ENCODE measurements at places on chromosomes 12 and 14. TPM values are rescaled to one million over a fixed set of nuclear protein-coding genes. Genes with fewer than 3 reads are reported as not detected.

- H3K4me3 ChIP-seq = no peak overlapping the region
- peak; percentile 15 for DNase-seq
- H3K36me3 ChIP-seq = no peaks in the 10 kb centered on the region
- H3K4me1 ChIP-seq = no peaks in the 10 kb centered on the region
- H3K27ac ChIP-seq = no peak overlapping the region
- H3K27me3 ChIP-seq = no peaks in the 10 kb centered on the region
These were observed 383.8 kb downstream of the PCNX1 start for GRCh38 chr14:71290960-71291466.

DNA sequence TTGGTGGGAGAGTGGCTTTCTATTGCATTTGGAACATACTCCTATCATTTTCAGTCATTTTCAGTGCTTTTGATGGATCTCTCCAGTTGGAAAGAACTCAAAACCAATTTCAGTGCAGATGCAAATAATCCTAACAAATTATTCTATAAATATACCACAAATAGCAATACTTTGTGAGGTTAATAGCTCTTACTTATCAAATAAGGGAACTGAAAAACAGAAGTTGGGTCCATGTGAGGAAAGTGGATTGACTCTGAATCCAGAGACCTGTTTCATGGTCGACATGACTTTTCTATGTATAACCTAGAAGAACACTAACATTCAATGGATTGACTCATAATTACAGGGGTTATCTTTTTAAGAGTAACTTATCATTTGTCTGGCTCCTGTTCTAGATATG lies 248.6 kb downstream of the EGLN3 start:
- peaks cover 21% of the 10 kb centered on the region for H3K27me3 ChIP-seq
- DNase-seq = no peak
- no peaks in the 10 kb centered on the region for H3K4me1 ChIP-seq

DNA sequence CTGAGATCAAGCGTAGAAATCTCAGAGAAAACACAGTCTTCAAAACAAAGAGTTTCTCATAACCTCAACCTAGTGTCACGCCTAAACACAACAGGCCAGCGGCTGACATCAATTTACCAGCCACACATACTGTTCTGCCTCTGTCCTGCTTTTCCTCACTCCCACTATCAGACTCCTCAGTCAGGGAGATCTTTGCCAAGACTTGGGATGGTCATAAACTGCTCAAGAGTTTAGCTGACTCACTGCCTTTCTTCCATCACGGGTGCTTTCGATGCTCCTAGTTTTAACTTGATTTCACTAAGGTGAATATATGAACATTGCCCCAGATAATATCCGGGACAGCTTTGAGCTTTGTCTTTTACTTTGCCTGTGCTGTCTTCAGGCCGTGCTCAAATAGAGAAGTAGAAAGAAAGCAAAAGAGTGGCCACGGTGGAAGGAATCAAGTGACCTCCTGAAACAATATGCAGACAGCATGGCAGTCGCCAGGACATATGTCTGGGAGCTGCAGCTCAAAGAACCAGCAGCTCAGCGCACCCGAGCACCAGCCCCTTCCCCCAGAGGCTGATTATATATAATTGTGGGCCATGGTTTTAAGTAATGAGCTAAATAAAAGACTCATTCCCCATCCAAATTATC lies 12.1 kb downstream of the MDM1 start:
- no peaks in the 10 kb centered on the region for H3K27me3 ChIP-seq
- no peak overlapping the region for H3K4me3 ChIP-seq
- peaks cover 6% of the 10 kb centered on the region for H3K36me3 ChIP-seq

DNA sequence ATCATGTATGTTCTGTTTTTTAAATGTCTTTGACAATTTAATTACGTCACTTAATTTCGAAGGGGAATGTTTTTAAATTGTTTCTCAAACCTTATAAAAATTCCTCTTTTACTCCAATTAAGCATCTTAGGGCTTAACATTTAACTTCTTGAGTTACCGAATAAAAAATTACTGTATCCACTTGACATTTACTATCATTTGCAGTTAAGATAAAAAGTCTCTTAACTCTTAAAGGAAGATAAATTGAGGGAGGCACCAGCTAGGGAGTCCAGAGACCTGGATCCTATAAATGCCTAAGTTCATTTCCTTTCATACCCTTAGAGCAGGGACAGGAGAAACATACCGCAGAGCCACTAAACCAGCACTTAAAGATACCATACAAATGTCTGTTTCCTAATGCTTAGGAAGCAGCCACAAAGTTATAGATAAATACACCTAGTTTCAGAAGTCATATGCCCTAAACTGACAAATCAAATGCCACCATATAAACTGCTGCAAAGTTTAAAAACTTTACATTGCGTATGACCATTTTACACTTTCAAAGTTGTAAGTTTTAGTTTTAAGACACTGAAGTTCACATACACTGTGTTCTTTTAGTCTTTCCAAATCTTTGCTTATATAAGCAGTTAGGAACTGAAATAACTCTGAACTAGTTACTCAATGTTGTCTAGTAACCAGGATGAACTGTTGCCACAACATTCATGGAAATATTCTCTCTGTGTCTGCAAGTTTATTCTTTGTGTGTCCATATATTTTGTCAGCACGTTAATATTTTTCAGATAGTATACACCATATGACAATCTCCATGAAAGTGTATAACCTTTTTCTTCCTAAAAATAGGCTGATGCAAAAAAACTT lies 71.2 kb downstream of the GALNT4 start:
- H3K27me3 ChIP-seq = no peaks in the 10 kb centered on the region
- peak overlapping the region; percentile 67 for H3K27ac ChIP-seq
- H3K36me3 ChIP-seq = no peaks in the 10 kb centered on the region
- DNase-seq = peak; percentile 94
- no peak overlapping the region for H3K4me3 ChIP-seq
- H3K4me1 ChIP-seq = peaks cover 3% of the 10 kb centered on the region

Gene TAS2R10
- total RNA-seq = 0.80 TPM

- H3K27me3 ChIP-seq = no peaks in the 10 kb centered on the region
- no peaks in the 10 kb centered on the region for H3K36me3 ChIP-seq
- no peak overlapping the region for H3K27ac ChIP-seq
- no peak overlapping the region for H3K4me3 ChIP-seq
These were observed 149.3 kb downstream of the ESRRB start for GRCh38 chr14:76525106-76525821.

Gene DNAJC22
- 1.5 TPM for total RNA-seq

Gene SMOC1
- total RNA-seq = 1.5 TPM

Gene KCNH3
- 1.6 TPM for total RNA-seq

Gene C12orf54
- 1.5 TPM for total RNA-seq

DNA sequence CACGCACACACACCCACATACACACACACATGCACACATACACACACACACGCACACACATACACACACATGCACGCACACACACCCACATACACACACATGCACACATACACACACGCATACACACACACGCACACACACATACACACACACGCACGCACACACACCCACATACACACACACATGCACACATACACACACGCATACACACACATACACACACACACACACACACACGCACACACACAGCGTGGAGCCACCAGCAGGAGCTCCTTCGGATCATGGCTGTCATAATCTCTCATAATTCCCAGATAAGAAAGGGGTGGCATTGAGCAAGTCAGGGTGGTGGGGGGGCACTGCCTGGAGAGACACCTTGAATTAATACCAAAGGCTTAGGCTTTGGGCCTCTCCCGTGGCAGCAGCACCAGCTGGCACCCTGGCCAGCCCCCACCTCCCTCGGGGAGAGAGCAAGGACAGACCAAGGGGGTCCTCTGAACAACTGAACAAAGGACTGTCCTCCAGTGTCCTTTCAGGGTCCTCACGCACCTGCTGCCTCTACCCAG lies 21.9 kb downstream of the ANO2 start:
- no peaks in the 10 kb centered on the region for H3K4me1 ChIP-seq
- DNase-seq = no peak
- no peaks in the 10 kb centered on the region for H3K27me3 ChIP-seq
- H3K27ac ChIP-seq = no peak overlapping the region
- no peak overlapping the region for H3K4me3 ChIP-seq

DNA sequence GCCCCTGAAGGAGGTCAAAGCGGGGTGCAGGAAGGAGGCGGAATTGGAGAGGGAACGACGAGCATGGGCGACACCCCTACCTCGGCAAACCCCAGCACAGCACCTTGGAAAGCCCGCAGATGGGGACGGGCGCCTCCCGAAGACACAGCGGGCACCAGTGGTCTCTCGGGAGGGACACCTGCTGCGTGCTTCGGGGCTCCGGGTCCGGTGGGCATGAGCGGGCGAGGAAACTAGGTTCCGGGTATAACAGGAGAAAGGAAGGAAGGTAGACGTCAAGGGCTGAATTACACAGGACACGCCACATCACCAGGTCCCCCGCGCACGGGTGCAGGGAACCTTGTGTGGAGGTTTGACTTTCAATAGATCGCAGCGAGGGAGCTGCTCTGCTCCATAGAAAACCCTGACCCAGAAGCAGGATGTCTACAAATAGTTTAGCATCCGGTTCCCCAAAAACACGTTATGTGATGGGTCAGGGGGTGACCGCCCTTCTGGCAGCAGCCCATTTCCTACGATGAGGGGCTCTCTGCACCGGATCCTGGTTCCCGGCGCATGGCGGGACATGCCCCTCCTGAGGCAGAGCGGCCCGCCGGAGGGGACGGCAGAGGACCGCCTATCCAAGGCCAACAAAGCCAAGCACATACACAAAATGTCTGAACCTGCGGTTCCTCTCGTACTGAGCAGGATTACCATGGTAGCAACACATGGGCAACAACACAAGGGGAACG lies 196.9 kb downstream of the ALG10 start:
- H3K27me3 ChIP-seq = no peaks in the 10 kb centered on the region
- no peaks in the 10 kb centered on the region for H3K36me3 ChIP-seq
- no peak overlapping the region for H3K27ac ChIP-seq
- no peak for DNase-seq
- peak overlapping the region; percentile 53 for H3K4me3 ChIP-seq
- no peaks in the 10 kb centered on the region for H3K4me1 ChIP-seq

DNA sequence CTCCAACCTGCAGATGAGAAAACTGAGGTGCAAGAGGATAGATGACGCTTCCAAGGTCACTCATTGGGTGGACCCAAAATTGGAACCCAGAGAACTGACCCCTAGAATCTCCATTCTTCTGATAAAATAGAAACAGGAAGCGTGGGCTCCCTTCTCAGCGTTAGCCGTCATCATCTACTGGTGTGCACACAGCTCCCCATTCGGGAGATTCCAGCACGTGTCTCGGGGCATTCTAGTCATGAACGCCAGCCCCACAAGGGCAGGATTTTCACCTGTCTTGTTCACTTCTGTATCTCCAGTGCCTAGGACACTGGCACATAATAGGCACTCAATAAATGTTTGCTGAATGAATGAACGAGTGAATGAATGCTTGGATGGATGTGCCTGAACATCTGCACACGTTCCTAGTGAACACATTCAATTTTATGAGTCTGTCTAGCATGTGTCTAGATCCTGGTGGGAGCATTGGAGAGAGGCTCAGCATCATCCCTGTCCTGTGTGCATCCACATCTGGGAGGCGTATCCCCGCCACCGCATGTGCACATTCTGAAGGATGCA lies 30.5 kb downstream of the RASAL1 start:
- H3K27ac ChIP-seq = no peak overlapping the region
- no peak overlapping the region for H3K4me3 ChIP-seq
- H3K4me1 ChIP-seq = no peaks in the 10 kb centered on the region
- no peak for DNase-seq
- no peaks in the 10 kb centered on the region for H3K36me3 ChIP-seq

GRCh38 chr12:116695464-116695725 lies 42.5 kb downstream of the SPRING1 start:
- peaks cover 10% of the 10 kb centered on the region for H3K27me3 ChIP-seq
- H3K4me3 ChIP-seq = no peak overlapping the region
- no peak overlapping the region for H3K27ac ChIP-seq
- peaks cover 48% of the 10 kb centered on the region for H3K4me1 ChIP-seq

DNA sequence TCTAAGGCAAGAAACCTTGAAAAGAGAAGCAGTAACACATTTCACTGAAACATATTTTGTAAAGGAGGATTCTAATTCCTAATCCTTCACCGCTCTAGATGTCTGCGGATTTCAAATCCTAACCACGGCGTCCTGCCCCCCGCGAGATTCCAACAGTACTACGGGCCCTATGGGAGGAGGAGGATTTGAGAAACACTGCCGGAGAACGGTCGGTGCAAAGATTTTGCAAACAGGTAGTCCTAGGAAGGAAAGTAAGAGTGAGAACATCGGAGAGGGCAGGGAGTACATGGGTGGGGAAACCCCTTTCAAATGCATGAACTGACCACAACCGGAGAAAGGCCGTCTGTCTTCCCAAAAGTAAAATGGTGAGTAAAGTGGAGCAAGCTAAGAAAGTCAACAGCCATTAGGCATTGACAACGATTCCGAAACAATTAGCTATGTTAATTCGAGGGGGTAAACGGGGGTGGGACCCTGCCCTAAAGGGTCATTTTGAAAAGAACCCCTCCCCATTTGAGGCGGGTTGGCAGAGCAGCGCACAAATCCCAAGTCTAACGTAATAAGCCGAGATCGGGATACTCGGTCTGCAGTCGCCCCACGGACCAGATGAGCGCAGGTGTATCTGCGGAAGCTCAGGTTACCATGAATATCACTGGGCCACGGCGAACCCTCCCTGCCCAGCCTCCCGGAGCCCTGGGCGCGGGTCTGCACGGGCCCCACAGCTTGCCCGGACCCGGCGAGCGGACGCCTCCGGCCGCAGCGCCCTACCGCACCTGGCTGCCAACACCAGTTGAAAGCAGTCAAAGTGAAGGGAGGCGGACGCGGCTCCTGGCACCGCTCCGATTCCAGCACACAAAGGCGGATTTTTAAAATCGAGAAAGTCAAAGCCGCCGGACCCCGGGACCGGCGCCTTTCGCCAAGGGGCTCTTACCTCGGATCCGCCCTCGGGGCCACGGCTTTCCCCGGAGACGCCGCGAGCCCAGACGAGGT lies 662 bp downstream of the EPS8 start:
- H3K4me3 ChIP-seq = peak overlapping the region; percentile 79
- H3K36me3 ChIP-seq = no peaks in the 10 kb centered on the region
- H3K27ac ChIP-seq = peak overlapping the region; percentile 94
- peak; percentile 61 for DNase-seq
- H3K4me1 ChIP-seq = no peaks in the 10 kb centered on the region

Gene RPGRIP1
- 0.43 TPM for total RNA-seq

GRCh38 chr14:60643463-60644314 lies 5.6 kb downstream of the SIX1 start:
- H3K4me3 ChIP-seq = no peak overlapping the region
- peaks cover 24% of the 10 kb centered on the region for H3K4me1 ChIP-seq
- peak; percentile 46 for DNase-seq
- H3K27ac ChIP-seq = no peak overlapping the region
- no peaks in the 10 kb centered on the region for H3K36me3 ChIP-seq

GRCh38 chr12:109775172-109775881 lies 57.9 kb downstream of the TRPV4 start:
- H3K27me3 ChIP-seq = no peaks in the 10 kb centered on the region
- H3K27ac ChIP-seq = no peak overlapping the region
- H3K4me1 ChIP-seq = no peaks in the 10 kb centered on the region
- H3K4me3 ChIP-seq = no peak overlapping the region
- DNase-seq = peak; percentile 82
- H3K36me3 ChIP-seq = no peaks in the 10 kb centered on the region

DNA sequence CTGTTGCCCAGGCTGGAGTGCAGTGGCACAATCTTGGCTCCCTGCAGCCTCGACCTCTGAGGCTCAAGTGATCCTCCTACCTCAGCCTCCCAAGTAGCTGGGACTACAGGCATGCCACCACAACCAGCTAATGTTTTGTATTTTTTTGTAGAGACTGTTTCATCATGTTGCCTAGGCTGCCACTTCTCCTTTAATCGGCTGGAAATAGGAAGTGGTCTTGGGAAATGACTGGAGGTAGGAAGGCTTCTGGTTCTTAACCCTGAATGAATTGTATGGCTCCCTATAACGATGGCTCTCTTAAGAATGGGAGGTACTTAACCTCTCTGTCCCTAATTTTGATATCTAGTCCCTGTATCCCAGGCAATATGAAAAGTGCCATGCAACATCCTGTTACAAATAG lies 113.9 kb upstream of the USP15 start:
- no peaks in the 10 kb centered on the region for H3K27me3 ChIP-seq
- H3K36me3 ChIP-seq = no peaks in the 10 kb centered on the region
- DNase-seq = no peak
- no peak overlapping the region for H3K27ac ChIP-seq
- no peaks in the 10 kb centered on the region for H3K4me1 ChIP-seq
